NCI-H460 (cell line): ENCODE measurements at places on chromosomes 5 and 9.

GRCh38 chr9:13587571-13587970 lies 308.1 kb upstream of the MPDZ start:
- DNase-seq, result no peak

DNA sequence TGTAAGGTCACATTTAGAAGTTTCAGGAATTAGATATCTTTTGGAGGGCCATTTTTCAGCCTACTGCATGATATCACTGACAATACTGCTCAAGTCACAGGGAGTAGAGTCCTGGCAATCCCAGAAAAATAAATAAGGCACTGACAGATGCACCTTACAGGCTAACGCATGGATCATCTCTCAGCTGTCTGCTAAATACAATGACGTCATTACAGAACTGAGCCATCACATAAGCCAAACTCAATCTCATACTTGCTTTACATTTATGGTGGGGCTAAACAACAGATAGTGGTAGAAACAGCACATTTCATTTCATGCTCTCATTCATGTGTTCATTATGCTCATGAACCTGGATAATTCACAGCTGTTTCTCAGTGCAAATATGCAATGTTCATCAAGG lies 243.7 kb downstream of the SEMA5A start:
- peak; percentile 70 for DNase-seq

DNA sequence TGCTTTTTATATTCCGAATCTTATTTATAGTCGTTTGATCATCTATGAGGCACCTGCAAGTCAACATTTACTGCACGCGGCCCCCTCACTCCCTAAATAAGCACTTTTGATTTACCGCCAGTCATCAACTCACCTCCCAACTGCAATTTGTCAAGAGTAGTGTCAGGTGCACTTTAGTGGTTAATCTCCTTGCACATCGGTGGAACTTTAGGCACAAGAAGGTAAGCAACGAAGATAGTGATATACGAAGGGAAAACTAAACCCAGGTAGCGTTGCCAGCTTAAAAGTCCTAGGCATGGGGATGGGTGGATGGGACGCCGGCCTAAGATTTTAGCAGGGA lies 513 bp upstream of the RNF180 start:
- DNase-seq, result no peak

- no peak for DNase-seq
Observed at GRCh38 chr5:11973469-11973868, 69.2 kb upstream of the CTNND2 start.

- DNase-seq, result peak; percentile 93
Observed at GRCh38 chr9:123933440-123934212, 3.7 kb upstream of the DENND1A start.

DNA sequence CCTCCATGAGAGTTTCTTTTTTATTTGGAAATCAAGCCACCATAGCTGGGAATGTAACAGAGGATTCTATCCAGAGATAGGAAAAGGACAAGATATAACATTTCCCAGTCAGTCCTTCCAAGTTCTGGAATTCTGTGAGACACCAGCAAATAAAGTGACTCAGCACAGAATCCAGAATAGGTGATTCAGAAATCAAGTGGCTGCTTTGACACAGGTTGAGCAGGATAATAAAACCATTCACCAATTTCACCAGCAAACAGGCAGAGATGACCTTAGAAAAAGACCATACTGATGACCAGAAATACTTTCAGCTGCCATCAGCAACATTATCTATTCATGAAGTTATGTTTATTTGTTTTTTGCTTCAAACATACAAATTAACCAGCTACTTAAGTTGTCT lies 491.5 kb upstream of the TUSC1 start:
- DNase-seq, result peak; percentile 13

DNA sequence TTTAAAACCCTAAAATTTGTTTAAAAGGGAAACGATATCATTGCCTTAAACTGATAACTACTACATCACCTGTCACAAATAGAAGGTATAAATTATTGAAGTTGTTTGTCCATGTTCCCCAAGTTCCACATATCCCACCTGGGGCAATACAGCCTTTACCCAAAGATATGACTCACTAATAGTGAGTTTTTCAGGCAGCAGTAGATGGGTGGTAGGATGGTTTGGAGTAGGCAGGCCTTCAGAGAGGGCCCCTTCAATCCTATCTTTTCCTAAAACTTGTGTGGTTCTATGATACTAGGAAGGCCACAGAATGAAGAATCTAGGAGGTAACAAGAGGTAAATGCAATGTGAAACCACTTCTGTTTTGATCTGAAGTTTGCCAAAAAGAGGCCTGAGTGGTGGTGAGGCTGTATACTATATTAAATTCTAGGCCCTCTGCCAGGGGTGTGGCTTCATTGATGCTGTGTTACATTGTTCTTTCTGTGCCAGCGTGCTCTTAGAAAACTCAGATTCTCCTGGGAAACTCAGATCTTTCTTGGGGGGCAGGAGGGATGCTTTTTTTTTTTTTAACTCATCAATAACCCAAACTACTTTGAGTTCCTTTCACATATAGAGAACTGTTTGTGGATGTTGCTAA lies 7.2 kb downstream of the CYSTM1 start:
- no peak for DNase-seq

DNA sequence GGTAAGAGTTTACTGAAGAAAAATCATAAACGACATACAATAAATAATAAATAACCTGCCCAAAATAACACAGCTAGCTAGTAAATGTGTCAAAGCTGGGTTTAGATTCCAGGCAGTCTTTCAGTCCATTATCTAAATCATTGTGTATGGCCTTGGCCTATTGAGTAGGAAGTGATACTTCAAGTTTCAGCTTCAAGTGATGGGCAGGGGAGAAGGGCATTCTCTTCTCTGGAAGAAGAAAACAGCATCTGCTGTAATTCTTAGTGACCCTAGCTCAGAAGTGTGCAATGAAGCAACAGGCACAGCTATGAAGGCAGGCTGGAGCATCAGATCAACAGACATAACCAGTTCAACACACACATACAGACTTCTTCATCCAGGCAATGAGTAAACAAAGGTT lies 42.5 kb downstream of the FNIP1 start:
- DNase-seq, result no peak

DNA sequence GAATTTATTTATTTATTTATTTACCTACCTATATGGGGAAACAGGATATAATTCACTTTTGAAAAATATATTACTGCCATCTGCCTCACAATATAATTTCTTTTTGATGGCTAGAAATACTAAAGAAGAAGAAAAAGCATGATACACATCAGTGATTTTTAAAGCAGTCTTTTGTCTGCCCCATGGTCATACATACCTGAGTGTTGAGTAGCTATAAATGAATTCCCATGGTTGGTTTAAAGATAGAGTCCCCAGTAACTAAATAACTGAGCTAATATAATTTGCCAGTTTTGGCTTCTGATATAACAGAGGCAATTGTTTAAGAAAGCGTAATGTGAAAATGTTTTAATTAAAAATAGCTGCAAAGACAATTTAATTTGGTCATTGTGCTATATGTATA lies 447.8 kb downstream of the PDE4D start:
- no peak for DNase-seq

DNA sequence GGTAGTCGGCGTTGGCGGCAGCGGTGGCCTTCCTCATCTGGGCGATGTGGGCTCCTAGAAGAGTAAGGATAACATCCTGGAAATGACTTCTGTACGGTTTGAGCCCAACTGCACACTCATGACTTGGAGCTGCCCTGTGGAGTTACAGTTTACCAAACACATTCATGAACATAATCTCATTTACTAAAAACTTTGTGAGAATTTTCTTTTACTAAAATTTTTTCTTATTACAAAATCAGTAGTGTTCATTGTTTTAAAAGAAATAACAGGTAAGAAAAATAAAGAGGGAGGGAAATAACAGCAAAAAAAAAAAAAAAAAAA lies 5.3 kb downstream of the FOXE1 start:
- no peak for DNase-seq

GRCh38 chr9:98191671-98192502 lies 550 bp downstream of the CORO2A start:
- no peak for DNase-seq

DNA sequence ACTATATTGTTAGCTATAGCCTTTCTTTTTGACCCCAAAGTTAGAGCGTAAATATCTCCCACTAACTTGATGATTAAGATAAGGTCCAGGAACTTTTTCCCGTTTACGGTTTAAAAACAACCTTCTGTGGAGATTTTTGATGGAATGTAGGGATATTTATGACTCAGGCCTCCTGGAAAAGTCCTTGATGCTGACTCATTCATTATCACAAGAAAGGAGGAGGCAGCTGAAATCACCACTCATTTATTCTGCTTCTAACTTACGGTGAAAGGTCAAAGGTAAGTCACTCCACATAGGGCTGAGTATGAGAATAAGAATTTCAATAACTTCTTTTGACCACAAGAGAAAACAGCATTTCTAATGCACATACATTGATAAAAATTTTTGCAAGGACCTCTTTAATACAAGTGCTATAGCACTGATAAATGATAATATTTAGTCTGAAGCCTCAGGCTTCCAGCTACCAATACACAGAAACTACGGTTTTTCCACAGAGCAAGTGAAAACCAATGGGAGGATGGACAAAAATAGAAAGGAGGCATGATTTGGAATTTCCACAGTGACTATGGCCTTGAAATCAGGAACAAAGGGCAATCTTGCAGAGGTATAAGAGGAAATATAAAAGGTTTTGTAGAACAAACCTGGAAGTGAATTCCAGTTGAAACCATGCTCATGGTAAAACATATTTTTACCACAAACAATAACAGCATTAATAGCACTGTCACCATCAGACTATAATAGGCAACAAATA lies 146.5 kb downstream of the PPP2R2B start:
- no peak for DNase-seq

- no peak for DNase-seq
Observed at GRCh38 chr5:135487037-135487395, 34.9 kb upstream of the TIFAB start.

- no peak for DNase-seq
Observed at GRCh38 chr5:33238826-33239695, 201.7 kb upstream of the TARS1 start.

- no peak for DNase-seq
Observed at GRCh38 chr5:16784843-16785791, 151.0 kb downstream of the MYO10 start.

GRCh38 chr5:156330141-156330870 lies 3.3 kb downstream of the SGCD start:
- no peak for DNase-seq

- no peak for DNase-seq
Observed at GRCh38 chr9:20394969-20395368, 227.3 kb downstream of the MLLT3 start.

DNA sequence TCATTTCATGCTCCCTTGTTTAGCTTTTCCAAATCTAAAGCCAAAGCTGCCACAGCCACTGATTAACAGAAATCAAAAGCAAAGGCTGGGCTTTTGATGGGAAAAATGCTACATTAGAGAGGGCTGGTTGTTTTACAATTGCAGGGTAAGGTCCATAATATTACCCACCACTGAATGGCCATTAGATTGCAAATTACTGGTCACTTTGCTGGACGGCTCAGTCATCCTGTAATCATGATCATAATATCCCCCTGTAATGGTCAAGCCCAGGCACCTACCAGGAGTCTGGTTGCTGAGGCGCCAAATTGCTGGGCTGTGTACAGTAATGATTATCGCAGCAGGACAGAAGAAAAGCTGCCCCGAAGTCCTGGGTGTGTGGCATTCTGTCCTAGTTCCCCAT lies 286.5 kb downstream of the ZSWIM6 start:
- DNase-seq, result no peak

DNA sequence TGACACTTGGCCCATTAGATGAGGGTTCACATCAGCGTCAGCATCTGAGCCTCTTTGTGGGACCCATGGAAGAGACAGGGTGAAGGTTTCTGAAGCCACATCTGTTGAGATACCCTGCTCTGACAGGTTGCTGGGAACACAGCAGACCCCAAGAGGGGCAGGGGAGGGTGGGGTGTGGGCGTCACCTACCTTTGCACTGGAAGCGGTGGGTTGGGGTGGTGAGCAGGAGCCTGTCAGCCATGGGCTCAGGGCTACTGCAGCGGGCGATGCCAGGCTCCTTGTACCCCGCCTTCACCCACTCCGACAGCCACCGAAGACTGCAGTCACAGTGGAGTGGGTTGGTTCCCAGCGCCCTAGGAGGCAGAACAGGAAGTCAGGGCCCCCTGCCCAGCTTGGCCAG lies 131.5 kb upstream of the PANK3 start:
- DNase-seq, result no peak

DNA sequence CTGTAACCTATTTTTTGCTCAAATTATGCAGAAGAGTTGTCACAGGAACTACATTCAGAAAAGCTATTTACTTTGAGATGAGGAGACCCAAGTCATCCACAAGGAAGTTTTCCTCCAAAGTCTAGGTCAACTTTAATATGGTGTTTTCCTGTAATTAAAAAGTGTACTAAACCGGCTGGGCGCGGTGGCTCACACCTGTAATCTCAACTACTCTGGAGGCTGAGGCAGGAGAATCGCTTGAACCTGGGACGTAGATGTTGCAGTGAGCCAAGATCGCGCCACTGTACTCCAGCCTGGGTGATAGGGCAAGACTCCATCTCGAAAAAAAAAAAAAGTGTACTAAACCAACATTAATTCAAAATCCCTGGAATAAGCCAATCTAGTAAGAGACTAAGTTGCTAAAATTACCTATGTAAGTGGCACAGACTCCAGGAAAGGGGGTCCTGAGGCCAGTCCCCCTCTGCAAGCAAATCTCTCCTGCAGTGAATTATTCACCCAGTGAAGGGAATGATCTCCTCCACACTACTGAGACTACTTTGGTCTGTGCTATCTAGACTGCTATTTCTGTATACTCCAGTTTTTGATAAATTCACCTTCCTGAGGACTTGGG lies 38.9 kb downstream of the FNBP1 start:
- DNase-seq, result no peak

DNA sequence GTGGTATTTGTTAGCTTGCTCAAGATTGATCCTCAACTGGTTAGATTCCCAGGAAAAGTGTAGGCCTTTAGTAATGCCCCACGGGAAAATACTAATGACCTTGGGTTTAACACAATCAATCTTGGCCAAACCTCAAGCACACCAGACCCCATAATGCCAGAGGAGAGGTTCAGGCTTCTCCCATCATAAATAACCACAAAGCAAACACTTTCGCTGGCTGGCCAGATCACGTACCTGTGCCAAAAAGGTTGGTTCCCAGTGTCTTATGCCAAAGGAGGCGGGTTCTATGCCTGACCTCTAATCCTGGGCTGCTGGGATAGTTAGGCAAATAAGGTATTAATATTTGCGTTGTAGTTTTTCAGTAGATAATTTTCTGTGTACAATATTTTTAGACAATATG lies 379.2 kb upstream of the CDH18 start:
- no peak for DNase-seq
